ENCODE measurements at places on chromosomes 13 and 19.

DNA sequence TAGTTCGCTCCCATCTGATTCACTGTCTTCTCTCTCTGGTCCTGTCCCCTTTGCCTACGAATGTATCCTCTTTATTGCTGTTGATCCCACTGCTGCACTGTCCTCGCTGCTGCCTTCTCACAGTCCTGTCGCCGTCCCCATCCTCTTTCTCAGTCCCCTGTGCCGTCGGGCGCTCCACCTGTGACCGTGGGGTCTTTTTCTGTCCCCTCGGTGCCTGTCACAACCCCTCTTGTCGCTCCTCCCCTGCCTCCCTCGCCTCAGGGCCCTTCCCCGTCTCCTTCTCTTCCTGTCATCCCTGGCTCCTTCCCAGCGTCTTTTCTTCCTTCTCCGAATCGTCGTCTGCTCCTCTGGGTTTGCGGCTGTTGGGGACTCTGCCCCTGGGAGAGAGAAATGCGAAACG, 32.3 kb downstream of the SYT3 start:
- DNase-seq, result no peak

DNA sequence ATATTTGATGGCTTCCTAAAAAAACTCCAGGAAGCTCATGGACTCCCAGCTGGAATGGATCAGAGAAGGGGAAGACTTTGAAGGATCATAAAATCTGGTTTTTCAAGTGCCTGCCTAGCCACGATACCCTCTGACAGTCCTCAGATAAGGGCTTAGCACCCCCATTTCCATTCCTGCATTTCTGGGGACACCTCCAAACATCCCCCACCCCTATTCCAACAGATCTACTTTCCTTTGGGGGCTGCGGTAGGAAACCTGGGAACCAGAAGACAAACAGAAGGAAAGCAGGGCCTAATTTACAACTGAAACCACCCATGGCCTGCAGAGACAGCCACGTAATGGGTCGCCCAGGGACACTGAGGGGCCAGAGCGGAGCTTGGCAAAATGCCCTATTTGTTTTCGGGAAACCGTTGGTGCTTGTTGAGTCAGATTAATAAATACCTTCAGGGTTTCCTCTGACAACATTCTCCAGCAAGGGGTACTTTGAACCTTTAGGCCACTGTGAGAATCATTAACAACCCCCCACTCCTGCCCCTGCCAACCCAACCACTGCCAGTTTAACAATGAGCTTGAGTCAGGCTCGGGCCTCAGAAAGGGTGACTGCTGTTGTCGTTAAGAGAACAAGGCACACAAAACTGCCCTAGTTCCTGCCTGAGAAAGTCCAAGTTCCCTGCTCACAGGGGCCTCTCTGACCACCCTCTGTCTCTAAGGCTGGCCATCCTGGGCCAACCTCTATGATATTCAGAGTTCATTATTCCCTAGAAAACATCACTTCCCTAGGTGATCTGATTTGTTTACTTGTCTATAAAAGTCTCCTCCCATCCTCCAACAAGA, 23.5 kb downstream of the RHPN2 start:
- peak; percentile 26 for DNase-seq

- DNase-seq, result no peak
These were observed 389.2 kb downstream of the ITGBL1 start for GRCh38 chr13:101841698-101842097.

DNA sequence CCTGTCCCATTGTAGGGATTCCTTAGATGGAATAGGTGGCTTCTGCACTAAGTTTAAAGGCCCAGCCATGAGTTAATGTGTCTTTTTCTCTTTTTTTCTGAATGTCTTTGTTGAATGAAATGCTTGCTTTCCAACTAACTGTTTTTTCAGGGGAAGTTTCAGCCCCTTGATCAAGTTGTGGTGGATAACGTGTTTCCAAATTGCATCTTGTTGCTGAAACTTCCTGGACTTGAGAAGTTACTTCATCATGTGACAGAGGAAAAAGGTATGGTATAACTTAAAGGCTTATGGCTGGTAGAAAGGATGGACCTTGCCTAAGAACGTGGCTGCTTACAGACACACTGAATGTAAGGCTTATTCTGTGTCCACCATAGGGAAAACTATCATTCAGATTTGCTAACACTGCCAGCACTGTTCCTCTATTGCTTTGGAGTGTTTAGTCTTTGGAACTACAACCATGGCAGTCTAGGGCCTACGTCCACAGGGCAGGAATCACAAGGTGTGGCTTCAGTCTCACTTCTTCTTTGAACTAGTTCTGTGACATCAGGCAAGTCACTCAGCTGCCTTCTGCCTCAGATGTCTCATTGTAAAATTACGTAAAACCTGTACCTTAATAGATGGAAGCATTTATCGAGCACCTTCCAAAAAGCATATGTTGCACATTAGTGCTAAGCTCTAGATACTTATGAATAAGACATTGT, 25.3 kb downstream of the RNASEH2B start:
- no peak for DNase-seq

- no peak for DNase-seq
These were observed 301.2 kb downstream of the ZNF536 start for GRCh38 chr19:30673336-30673735.

GRCh38 chr13:92602560-92602959, 624.0 kb upstream of the GPC6 start:
- DNase-seq, result no peak

- no peak for DNase-seq
These were observed 63.4 kb upstream of the LRCH1 start for GRCh38 chr13:46489586-46490023.

DNA sequence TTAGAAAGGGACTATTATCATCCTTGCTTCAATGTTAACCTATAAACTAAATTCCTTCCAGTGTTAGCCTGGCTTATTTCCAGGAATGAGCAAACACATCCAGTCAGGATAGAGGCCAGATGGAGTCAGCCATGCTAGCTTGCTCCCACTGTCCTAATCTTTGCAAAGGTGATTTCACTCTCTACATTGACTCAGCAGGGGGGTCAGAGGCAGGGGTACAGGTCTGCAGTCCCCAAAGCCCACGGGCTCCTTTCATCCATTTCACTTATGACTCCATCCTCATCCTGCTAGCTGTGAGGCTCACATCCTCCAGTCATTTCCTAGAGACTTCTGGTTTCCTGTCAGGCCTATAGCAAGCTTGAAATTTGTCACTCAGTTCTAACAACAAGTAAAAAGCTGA, 63.4 kb upstream of the CEACAM8 start:
- no peak for DNase-seq

GRCh38 chr19:51743405-51743804, 8.3 kb downstream of the FPR1 start:
- no peak for DNase-seq

GRCh38 chr19:2902590-2903218, 2.0 kb downstream of the ZNF57 start:
- DNase-seq, result no peak

GRCh38 chr19:8481201-8481600, 21.2 kb downstream of the PRAM1 start:
- no peak for DNase-seq

DNA sequence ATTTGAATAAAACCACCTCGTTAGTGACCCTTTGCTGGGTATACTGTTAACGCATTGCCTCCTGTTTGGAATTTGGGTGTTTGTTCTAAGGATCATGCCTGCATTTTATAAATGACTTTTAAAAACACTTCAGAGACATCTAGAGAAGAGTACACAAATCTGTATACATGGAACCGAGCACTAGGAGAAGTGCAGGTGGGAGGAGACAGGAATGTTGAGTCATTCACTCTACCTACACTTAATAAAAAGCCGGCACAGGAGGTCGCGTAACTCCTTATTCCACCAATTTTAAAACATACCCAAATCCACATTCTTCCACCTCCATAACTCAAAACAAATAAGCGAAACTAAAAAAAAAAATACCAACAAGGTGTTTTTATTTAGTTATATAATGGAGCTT, 48.6 kb downstream of the FGF9 start:
- DNase-seq, result no peak

GRCh38 chr13:113070855-113071254, 34.7 kb upstream of the F7 start:
- DNase-seq, result no peak

DNA sequence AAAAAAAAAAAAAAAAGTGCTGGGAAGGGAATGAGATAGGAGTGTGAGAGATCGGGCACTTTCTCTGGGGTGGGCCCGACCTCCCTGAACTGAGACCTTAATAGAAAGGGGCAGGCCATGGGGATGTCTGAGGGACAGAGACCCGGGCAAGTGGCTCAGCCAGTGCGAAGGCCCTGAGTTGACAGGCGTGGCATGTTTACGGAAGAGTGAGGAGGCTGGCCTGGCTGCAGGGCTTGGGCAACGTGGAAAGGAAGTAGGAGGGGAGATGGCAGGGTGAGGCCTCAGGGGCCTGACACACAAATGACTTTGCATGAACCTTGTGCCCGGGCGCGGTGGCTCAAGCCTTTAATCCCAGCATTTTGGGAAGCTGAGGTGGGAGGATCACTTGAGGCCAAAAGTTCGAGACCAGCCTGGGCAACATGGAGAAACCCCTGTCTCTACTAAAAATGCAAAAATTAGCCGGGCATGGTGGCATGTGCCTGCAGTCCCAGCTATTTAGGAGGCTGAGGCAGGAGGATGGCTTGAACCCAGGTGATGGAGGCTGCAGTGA, 13.9 kb downstream of the FCHO1 start:
- no peak for DNase-seq

GRCh38 chr13:94113245-94113644, 366.2 kb downstream of the DCT start:
- no peak for DNase-seq

DNA sequence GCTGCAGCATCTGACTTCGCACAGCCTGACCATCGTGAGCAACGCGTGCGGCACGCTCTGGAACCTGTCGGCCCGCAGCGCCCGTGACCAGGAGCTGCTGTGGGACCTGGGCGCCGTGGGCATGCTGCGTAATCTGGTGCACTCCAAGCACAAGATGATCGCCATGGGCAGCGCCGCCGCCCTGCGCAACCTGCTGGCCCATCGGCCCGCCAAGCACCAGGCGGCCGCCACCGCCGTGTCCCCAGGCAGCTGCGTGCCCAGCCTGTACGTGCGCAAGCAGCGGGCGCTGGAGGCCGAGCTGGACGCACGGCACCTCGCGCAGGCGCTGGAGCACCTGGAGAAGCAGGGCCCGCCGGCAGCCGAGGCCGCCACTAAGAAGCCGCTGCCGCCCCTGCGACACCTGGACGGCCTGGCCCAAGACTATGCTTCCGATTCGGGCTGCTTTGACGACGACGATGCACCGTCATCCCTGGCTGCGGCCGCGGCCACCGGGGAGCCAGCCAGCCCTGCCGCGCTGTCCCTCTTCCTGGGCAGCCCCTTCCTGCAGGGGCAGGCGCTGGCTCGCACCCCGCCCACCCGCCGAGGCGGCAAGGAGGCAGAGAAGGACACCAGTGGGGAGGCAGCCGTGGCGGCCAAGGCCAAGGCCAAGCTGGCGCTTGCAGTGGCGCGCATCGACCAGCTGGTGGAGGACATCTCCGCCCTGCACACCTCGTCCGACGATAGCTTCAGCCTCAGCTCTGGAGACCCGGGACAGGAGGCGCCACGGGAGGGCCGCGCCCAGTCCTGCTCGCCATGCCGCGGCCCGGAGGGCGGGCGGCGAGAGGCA, 13.6 kb downstream of the C19orf25 start:
- peak; percentile 53 for DNase-seq

DNA sequence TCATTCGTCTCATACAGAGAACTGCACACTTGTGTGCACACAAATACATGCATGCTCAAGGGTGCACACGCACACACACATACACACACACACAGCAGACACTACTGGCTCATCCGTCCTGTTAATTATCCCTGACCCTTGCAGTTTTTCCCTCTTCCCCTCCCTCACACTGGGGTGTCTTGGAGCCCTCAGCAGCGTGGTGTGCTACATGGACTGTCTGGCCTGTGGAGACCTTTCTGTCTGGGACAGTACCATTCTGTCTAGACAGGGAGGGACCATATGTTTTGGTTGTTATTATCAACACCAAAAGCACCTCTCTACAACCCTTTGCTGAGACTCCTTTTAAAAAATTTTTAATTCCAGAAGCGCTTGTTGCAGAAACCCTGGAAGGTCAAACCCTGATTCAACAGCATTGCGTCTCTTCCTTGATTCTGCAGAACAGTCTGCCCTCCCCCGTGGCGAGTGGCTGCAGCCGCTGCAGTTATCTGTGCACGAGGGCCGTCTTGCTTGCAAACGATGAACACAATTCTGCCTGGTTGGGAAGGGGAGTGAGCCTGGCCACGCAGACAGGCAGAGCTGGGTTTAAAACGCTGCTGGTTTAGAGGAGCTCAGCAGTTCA, 374.0 kb downstream of the IRS2 start:
- DNase-seq, result peak; percentile 88

GRCh38 chr13:99749271-99750019, 222.1 kb downstream of the ZIC5 start:
- no peak for DNase-seq

GRCh38 chr19:51692468-51692867, 662 bp upstream of the SPACA6 start:
- no peak for DNase-seq

DNA sequence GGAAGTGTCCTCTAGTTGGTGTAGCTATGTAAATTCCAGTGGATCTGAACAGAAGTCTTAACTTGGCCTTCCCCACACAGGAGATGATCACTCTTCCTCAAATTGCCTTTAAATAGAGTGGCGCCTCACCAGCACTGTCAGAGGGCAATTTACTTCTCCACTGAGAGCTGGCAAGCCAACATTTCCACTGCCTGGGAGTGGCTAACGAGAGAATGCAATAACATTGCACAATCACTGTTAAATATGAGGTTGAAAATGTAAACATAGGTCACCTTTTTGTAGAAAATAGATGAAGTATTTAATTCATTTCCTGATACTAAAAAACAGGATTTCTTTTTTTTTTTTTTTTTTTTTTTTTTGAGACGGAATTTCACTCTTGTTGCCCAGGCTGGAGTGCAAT, 55.4 kb upstream of the UBL3 start:
- DNase-seq, result no peak

- no peak for DNase-seq
These were observed 118.2 kb upstream of the EDNRB start for GRCh38 chr13:78036841-78037240.

Measured in NCI-H82 (cell line).